ENCODE measurements at places on chromosomes 11 and 22.

GRCh38 chr22:49326558-49326957 is 501.1 kb downstream of the BRD1 start:
- DNase-seq = no peak

DNA sequence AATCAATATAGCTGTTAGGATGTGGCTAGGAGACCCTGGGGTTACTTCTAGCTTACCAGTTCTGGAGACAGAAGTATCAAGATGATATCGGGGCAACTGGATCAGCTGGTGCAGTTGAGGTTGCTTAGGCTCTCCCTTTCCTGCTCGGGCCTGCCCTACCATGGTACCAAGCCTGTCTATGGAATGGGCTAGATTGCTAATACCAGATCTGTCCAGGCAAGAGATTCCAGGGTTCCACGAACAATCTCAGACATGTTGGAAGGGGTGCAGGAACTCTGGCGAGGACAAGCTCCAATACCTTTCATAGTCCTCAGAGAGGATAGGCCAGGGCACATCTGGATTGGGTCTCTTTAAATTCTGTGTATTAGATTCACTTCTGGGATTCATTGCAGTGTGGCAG is 53.8 kb downstream of the ADM start:
- DNase-seq = no peak

DNA sequence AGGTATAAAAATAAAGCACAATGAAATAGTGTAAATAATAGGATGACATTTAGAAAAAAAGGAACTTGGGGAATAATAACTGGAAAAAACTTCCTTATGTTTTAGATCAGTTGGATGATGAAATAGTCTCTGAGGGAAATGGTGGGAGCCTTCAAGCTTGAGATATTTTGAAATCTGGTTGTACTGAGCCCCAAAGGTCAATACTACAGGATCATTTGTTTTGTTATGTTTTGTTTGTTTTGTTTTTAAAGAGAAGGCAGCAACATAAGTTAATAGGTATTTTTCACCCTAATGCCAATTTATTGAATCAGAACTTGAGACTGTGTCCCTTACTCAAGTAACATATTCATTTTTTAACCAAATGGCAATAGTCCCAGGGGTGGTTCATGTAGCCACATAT is 393.1 kb downstream of the ETS1 start:
- no peak for DNase-seq

- DNase-seq = no peak
These were observed 709.7 kb upstream of the LRRC4C start for GRCh38 chr11:42169191-42169590.

GRCh38 chr22:43098356-43098755 is 9.2 kb upstream of the TTLL1 start:
- DNase-seq = no peak

DNA sequence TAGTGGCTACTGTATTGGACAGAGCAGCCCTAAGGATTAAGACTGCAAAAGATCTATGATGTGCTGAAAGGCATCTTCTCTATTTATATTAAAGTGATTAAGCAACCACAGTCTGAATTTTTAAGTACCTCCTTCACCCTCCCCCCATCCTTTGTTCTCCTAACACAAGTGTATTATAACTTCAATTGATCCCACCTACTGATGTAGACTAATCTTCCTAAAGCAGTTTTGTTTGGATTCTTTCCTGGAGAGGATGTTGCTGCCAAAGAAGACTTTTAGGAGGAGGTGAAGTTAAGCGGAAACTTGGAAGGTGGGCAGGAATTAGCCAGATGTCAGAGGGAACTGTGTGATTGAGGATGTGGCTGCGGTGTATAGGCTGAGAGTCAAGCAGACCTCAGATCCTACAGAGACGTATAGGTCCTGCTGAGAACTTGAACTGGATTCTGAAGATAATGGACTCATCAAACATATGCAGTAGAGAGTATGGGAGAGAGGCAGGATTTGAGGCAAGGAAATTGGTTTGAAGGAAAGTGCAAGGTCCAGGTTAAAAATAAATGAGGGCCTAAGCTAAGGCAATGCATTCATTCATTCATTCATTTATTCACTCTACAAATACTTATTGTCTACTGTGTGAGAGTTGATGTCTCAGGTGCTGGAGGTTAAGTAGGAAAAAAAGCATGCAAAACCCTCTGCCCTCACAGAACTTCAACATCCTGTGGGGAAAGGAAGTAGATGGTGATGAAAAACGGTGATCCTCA is 5.2 kb upstream of the RASSF10 start:
- DNase-seq = no peak

DNA sequence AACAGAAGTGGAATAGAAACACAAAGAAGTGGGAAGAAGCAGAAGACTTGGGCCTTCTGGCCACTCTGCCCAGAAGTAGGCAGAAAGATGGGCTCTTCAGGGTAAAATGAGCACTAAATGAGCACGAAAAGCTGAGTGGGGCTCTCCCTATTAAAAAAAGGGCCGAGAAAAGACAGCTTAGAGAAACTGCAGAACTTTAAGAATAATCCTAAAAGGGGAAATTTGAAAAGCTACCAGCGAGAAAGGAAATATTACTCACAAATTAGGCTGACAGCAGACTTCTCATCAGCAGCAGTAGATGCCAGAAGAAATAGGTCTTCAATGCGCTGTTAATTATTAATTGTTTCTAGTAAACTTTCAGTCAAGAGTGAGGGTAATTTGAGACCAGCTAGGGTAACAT is 78.2 kb downstream of the UVRAG start:
- DNase-seq = no peak

DNA sequence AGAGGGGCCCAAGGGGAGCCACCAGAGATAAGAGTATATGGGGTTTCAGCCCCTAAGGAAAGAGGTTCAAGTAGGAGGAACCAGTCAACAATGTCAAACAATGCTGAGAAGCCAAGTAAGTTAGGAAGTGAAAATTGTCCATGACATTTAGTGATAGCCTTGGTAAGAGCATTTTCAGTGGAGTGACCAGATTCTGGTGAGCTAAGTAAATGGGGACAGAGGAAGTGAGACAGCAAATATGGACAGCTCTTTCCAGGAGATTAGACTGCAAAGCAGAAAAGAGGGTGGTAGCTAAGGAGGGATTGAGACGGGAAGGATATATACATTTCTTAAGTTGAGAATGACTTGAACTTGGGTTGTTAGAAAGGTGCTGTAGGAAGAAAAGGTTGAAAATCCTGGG is 22.9 kb downstream of the POLD3 start:
- no peak for DNase-seq

DNA sequence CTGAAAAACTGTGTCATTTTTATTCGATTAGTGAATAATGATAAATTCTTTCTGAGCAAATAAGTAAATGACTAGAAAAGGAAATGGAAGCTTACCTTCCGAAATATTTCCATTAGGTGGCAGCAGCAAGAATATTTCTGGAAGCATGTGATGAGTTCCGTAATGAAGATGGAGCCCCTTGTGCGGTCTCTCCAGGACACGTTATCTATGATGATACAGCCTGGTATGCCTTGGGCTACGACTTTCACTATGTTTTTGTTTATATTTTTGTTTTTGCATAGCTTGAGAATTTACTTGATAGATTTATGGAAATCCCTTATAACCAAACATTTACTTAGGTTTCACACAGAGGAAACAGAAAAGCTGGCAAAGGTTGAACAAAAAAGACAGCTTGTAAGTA is 25.7 kb downstream of the CASP5 start:
- DNase-seq = no peak

GRCh38 chr11:123054301-123055065 is 7.5 kb downstream of the HSPA8 start:
- DNase-seq = peak; percentile 23

GRCh38 chr11:119011476-119012053 is 6.6 kb downstream of the RPS25 start:
- DNase-seq = no peak

DNA sequence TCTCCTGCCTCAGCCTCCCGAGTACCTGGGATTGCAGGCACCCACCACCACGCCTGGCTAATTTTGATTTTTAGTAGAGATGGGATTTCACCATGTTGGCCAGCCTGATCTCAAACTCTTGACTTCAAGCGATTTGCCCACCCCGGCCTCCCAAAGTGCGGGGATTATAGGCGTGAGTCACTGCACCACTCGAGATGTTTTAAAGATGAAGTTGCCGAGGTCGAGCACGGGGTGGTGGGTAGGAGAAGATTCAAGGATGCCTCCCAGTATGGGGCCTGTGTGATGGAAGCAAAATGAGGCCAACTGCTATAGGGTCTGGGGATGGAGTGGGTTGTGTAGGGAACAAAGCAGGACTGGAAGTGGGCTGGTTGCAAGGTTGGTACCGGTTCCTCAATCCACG is 245.2 kb downstream of the MN1 start:
- DNase-seq = no peak

- no peak for DNase-seq
These were observed 7.1 kb downstream of the CD44 start for GRCh38 chr11:35146074-35146521.
